Mucosa of descending colon (tissue), 3 donors: ENCODE measurements at places on chromosomes 5 and 9.
A peak's percentile ranks its signal among the peaks of the same experiment; 100 is the strongest.

GRCh38 chr5:172695232-172696054, 54.4 kb downstream of the NEURL1B start:
- DNase-seq = no peak

DNA sequence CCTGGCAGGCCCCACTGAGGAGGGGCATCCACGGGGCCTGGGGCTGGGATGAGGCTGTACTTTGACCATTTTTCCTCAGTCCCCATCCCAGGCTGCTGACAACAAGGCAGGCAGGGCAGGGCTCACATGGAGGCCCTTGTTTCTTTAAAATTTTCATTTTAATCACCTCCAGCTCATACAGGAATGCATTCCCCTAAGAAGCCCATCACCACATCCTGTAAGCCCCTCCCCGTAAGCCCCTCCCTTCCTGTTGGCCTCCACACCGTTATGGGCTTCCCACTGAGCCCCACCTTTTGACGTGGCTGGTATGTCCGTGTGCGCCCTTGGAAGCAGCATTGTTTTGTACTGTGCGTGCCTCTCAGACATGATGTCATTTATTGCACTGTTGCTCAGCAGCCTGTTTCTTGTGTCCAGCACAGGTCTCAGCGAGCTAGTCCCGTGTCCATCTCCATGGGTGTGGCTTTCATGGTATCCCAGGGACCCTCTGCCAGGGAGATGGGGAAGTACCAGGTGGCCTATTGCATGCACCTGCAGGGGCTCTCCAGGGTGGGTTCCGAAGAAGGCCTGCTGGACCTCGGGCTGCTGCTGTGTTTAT, 22.4 kb downstream of the PHF2 start:
- DNase-seq = peak; percentile 47

DNA sequence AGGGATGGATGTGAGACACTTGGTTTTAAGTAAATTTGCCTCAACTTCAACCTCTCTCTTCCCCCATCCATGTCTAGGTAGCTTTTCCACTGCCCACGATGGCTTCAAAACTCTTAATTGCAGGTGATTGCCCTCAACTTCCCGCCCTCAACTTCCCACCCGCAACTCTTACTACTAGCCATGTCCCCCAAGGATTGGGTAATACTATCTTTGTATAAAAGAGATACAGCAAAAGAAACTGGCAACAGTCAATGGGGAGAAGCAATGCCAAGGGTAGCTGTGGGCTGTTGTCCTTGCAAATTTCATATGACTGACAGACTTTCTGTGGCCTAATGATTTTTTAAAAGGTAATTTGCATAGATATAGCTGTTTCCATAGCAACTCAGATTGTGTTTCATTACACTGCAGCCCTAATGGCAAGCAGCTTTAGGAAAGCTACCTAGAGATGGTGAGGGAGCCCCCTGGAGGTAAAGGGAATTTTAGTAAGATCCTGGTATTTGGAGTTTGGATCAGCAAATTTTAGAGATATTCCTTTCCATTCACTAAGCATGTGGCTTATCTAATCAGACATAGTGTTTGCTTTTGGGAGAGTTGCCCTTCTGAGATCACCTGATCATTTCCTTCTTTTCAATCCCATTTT, 421.5 kb upstream of the DAP start:
- DNase-seq = no peak

GRCh38 chr9:126628969-126629674, 15.4 kb downstream of the LMX1B start:
- DNase-seq = no peak

DNA sequence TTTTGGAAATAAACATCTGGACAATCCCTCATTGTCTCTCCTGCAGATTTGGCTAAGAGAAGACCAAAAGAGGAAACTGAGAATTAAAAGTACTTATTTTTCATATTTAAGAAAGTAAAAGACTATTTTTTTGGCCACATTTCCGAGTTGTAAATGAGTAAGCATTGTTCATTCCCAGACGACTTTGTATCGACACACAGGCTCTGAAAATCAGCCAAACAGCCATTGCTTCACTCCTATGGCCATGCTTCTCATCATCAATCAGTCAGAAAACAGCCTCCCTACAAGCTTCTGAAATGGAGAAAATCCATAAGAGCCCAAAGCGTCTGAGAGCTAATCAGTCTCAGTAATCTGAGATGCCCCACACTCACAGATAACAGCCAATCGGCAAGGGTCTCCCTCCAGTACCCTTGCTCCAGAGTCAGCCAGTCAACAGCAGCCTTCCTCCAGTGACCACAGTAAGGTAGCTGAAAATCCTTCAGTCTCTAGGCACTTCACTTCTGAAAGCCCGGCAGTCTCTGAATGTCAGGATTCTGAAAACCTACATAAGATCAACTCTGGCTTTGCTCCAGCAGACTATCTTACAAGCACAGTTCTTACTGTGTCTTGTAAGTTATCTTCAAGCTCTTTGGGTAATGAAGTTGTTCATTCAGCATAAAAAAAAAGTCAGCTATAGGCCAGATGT, 30.9 kb downstream of the CDO1 start:
- DNase-seq = no peak

GRCh38 chr9:12860998-12861397, 86.2 kb downstream of the LURAP1L start:
- peak; percentile 48 for DNase-seq

GRCh38 chr9:133739408-133740280, 1.5 kb upstream of the SARDH start:
- no peak for DNase-seq

- DNase-seq = no peak
Measured at GRCh38 chr9:1717882-1718281, 297.3 kb upstream of the SMARCA2 start.

GRCh38 chr9:125889476-125890419, 142.6 kb downstream of the PBX3 start:
- DNase-seq = peak; percentile 48

GRCh38 chr9:101508211-101508610, 25.4 kb upstream of the RNF20 start:
- DNase-seq = no peak

DNA sequence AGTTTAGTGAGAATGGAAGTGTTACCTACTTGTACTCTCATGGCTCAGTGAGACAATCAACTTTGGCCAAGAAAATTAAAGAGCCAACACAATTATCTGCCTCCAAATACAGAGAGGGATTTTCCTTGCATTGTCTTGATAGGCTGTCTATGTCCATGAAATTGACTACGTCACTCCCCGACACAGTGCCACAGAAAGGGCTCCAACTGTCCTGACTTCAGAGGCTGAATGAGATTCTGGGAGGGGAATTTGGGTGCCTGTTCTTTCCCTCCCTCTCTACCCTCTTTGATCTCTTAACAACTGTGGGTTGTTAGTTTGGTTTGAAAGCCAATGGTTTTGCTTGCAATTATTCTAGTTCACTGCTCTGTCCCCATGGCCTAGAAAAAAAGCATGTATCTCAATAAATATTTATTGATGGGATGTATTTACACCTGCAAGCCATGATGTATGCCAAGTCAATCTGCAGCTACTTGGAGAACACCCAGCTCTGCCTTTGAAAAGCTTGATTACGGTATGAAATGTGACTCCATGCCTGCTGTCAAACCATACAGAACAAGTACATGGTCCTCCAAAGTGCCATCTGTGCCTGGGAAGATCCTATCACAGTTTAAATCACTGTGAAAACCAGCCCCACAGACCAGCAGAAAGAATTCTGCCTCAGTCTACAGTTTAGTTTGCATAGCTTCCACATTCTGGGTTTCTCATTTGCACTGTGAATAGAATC, 37.3 kb downstream of the CAPSL start:
- DNase-seq = no peak

GRCh38 chr5:95975703-95976102, 14.1 kb upstream of the ELL2 start:
- no peak for DNase-seq

- no peak for DNase-seq
Measured at GRCh38 chr5:62783374-62784057, 204.9 kb downstream of the LRRC70 start.

GRCh38 chr5:154410786-154411185, 35.0 kb upstream of the SAP30L start:
- no peak for DNase-seq
